ENCODE measurements at places on chromosomes 2 and 18.

GRCh38 chr2:140589696-140590095 is 1541.1 kb downstream of the LRP1B start:
- DNase-seq = no peak

- DNase-seq = no peak
Observed at GRCh38 chr2:107361751-107362381, 464.8 kb upstream of the RGPD4 start.

DNA sequence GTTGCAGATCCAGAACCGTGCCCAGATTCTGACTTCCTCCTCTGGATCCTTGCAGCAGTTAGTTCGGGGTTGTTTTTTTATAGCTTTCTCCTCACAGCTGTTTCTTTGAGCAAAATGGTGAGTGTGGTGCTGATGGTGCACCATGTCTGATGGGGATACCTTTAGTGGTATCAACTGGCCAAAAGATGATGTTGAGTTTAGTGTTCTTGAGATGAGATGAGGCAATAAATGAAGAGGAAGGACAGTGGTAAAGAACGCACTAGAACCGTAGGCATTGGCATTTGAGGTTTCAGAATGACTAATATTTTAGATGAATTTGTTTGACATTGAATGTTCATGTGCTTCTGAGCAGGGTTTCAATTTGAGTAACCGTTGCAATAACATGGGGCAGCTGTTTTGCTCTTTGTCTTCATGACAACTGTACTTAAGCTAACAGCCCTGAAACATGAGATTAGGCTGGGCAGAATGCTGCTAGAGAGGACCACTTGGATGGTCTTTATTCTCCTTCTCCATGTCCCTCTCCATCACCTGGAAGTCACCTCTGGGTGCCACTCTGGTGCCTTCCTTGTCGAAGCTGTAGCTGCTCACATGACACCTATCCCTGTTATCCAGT is 3.9 kb downstream of the CTLA4 start:
- DNase-seq = no peak

DNA sequence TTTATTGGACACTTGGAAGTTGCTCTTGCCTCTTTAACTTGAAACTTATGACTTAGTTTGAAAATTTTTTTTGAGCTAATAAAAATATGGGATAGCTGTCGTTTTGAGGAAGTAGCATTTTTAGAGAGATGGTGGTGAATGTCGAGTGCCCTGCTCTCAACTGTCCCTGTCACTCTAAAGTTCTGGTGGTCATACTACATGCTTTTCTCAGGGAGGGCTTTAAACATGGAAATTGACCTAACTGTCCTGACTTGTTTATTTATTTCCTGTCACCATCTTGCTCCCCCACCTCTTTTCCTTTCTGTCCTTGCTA is 16.0 kb downstream of the CEP192 start:
- no peak for DNase-seq

DNA sequence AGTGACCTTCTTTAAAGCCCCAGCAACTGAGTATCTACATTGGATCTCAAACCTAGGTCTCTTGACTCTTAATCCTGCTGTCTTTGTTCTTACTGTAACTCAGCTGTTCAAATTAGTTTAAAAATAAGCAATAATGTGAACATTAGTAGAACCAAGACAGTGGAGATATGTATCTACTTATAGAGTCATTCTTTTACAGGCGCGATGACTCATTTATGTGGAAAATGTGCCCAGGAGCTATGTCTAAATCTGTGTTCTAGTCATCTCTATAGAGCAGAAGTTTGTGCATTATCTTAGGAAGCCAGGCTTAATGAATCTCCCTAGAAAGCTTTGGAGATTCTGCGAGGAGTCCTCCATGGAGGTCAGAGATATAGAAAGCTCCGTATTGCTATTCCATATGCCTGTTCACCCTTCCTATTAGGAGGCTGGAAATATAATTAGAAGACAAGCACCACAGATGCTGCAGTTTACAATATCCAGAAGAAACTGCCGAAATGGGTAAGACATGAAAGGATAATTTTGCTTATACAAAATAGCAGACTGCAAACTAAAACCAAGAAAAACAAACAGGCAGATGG is 211.6 kb downstream of the TRIB2 start:
- no peak for DNase-seq

DNA sequence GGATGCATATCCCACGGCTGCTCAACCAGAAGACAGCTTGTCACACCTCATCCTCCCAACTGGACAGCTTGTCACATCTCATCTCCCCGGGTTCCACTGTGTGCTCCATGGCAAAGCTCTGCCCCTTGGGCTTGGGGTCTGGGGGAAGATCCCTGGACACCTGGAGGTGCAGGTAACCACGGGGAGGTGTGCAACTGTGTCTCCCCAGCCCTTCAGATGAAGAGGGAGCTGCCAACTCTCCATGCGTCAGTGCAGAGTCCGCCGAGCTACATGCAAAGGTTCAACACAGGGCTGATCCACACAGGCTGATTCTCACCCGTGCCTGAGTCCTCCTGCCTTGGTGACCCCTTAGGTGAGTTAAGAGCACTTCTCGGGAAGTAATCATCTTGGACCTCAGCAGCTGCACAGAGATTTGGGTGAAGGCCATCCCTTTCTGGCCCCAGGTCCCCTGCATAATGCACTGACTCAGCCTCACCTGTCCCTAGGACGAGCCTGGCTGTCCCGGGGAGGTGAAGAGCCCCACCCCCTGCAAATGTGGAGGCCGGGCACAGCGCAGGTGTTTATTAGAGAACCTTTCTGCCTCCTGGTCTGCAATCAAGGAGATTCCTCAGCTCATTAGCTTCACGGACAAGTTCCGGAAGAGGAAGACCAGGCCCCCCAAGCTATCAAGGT is 157.9 kb downstream of the PXDN start:
- DNase-seq = no peak

DNA sequence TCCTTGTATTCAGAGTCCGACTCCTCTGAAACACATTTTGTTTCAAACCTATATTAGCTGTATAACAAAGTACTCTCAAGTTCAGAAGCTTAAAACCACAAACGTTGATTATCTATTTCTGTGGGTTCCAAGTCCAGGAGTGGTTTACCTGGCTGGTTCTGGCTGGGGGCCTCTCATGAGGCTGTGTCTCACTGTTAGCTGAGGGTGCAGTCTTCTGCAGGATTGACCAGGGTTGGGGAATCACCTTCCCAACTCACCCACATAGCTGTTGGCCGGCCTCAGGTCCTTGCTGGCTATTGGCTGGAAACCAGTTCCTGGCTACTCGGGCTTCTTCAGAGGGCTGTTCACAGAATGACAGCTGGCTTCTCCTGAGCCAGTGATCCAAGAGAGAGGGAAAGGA is 18.0 kb upstream of the ATIC start:
- no peak for DNase-seq

DNA sequence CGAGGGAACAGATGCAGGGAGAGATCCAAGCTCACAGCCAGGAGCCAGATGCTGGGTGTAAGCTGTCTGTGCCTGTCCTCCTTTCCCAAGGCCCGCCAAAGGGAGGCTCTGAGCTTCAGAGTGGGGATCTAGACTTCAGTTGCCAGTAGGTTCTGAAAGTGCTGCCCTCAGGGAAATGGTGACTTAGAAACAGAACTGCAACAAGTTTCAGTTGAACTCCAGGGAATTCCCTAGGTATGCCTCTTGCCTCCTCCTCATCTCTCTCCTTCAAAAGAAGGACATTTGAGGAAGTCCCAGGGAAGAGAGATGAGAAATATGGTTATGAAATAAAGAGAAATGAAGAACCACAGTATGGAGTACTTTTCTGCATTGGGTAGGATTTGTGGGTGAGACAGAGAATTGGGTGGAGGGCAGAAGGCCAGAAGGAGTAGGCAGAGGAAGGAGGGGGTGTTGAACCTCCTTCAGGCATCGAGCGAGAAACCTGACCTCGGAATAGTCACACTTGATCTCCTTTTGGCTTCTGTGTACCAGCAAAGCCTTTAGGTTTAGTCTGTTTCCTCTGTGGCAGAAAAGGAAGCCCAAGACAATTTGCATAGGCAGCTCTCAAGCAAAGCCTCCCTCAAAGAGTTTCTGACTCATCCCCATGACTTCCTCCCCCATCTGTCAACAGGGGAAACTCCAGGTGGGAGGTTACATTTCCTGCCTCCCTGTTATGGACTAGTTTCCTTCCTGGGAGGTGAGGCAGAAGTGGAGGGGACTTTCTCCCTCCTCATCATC is 45.7 kb downstream of the QPCT start:
- DNase-seq = no peak

- DNase-seq = no peak
Observed at GRCh38 chr2:28274911-28275685, 117.6 kb upstream of the FOSL2 start.

DNA sequence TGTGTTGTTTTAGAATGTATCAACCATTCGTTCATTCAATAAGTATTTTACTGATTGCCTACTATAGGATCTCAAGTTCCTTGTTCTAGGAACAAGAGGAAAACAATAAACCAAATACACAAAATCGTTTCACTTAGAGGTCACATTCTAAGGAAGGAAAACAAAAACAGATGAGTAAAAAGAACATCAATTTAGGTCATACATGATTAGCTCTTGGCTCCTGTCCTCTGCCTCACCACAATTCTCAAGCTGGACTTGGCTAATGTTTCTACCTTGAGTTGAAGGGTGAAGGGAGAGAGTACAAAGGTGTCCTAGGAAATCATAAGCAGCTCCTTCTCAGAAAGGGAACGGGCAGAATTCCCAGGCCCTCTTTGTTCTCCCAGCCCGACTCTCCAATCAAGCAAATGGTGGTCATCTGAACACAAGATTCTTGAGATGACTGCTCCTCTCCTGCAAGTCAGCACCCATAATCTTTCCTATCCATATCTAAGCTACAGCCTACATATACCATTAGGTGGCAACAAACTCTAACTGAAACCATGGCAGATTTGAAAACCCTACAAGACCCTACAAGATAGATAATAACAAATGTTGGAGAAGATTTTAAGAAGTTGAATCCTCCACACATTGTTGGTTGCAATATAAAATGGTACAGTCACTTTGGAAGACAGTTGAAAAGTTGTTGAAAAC is 76.0 kb downstream of the CBLN2 start:
- no peak for DNase-seq

- no peak for DNase-seq
Observed at GRCh38 chr2:9717886-9718451, 87.2 kb upstream of the YWHAQ start.

DNA sequence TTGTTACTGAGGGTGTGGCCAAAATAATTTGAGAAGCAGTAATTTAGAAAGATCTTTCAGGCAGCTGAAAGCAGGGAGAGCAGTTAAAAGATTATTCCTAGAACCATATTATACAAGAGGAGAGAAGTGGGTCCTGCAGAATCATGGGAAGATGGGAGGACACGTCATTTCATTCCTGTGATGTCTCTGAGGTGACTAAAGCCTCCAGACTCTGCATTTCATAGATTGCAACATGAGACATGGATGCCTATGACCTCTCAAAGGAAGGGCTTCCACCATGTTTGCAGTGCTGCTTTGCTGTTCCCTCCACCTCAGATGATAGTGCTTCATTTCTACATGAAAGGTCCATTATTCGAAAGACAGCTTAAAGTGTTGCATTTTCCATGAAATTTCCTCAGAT is 788.4 kb downstream of the TSN start:
- no peak for DNase-seq

DNA sequence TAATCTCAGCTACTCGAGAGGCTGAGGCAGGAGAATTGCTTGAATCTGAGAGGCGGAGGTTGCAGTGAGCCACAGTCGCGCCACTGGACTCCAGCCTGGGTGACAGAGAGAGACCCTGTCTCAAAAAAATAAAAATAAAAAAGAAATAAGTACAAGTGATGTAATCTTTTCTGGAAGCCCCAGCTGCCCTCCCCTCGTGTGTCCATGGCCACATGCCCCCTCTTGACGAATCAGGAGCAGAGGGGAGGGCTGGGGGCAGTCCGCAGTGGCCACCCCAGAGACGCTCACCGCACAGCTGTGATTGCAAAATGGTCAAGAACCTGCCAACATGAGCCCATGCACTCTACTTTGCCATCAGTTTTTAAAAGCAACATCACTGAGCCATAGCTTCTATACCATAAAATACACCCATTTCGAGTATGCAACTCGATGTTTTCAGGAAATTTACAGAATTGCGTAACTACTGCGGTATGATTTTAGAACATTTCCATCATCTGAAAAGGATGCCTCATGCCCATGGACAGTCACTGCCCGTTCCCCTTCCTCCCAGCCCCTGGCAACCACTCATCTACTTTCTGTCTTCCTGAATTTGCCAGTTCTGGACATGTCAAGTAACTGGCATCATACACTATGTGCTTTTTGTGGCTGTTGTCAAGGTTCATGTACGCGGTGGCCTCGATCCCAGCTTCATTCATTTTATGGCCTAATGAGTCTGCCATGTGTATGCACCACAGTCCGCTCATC is 88.1 kb downstream of the NDUFA10 start:
- no peak for DNase-seq

DNA sequence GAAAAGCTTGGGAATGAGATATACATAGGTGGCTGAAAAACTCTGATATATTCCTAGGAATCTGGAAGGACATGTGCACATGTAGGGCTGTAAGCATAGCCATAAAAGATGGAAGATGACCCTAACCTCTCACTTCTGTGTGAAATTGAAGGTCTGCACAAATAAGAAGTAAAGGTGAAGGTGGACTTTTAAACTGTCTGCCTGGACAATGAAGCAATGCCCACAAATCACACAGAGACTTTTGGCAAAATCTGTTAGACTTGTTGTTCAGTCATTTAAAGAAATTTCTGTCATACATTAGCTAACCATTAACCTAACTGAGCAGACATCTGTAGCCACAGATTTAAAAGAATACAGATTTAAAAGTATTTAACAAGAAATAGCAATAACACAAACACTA is 65.3 kb upstream of the CCDC178 start:
- DNase-seq = no peak

- no peak for DNase-seq
Observed at GRCh38 chr2:240465765-240466578, 30.5 kb downstream of the GPC1 start.

DNA sequence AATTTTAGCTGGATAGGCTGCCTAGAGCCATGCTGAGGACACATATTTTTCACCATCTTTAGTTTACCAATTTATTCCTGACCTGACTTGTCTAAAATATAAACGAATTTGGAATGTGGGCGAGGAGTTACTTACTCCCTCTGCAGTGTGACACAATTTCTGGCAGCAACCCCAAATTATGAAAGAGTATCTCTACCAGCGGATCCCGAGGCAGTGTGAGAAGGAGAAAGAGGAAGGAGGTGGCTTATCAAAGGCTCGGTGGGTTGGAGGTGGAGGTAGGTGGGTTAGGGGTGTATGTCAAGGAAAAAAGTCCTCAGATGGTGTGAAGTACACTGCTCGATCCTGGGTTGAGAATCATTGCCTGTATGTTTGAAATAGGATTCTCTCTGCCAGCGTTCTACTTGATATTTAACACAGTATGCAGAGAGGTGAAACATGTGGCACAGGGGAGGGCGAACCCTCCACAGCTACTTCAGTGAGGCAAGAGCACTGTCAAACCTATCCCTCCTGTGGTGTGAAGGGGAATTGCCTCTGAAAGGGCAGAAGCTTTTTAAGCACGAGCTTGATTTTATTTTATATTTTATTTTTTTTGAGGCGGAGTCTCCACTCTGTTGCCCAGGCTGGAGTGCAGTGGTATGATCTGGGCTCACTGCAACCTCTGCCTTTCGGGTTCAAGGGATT is 76.0 kb downstream of the RFTN2 start:
- DNase-seq = no peak
